ENCODE measurements at places on chromosomes 2 and 18.

- no peak for DNase-seq
Measured at GRCh38 chr18:74990563-74991081, 218.3 kb downstream of the PTGR3 start.

DNA sequence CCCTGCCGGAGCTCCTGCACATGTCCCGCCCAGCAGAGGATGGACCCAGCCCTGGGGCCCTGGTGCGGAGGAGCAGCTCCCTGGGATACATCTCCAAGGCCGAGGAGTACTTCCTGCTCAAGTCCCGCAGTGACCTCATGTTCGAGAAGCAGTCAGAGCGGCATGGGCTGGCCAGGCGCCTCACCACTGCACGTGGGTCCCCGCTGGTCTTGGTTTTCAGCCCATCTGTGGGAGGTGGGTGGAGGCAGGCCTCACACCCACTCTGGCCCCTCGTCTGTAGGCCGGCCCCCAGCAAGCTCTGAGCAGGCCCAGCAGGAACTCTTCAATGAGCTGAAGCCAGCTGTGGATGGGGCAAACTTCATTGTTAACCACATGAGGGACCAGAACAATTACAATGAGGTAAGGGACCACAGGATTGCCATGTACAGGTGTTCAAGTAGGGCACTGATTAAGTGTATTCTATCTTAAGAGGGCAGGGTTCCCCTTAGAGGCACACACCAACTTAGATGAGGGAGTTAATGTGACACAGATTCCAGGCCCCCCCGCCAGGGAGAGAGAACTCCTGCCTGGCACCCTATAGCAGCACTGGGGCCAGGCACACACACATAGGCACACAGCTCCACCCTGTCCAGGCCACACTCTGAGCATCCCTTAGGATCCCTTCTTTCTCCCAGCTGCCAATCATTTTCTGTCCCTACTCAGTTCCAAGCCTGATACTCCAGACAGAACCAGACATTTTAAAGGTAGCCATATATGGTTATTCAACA is 5.4 kb upstream of the CHRNG start:
- DNase-seq: no peak

GRCh38 chr2:76295762-76296161 is 585.0 kb upstream of the GCFC2 start:
- no peak for DNase-seq

GRCh38 chr2:109257653-109258052 is 128.6 kb downstream of the SH3RF3 start:
- DNase-seq: no peak

DNA sequence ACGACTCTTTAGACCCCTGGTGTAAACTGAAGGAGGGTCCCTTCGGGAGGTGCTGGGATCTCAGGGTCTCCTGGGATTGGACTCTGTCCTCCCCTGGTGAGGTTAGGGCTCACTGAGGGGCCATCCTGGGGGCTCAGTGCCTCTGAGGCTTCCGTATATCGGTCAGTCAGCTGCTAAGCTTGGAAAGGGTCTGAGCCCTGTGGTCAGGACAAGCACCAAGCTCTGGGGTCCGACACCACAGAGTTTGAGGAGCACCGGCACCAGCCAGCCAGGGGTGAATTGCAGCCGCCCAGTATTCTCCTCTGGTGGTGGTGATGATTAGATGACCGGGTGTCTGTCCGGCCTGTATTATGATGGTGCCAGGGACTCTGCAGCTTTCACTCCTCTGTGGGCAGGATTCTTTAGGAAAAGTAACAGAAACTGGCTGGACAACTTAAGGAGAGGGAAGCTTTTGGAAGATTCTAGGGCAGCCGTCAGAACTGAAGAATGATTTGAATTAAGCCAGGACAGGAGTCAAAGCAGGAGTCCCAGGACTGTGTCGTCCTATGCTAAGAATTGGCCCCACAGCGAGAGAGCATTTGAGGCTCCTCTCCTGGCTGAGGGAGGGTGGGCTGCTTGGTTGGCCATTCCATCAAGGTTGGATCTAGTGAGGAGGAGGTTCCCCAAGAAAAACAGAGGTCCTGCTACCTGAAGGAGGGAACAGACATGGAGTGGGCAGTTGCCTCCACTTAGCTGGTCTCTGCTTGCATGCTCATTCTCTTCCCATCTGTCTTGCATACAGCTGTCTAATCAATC is 158.6 kb upstream of the HS6ST1 start:
- DNase-seq: no peak

- peak; percentile 94 for DNase-seq
Measured at GRCh38 chr2:217162533-217162932, 302.7 kb upstream of the TNP1 start.

GRCh38 chr18:10688766-10689165 is 162.9 kb downstream of the NAPG start:
- no peak for DNase-seq

GRCh38 chr18:5144629-5145028 is 52.4 kb downstream of the AKAIN1 start:
- no peak for DNase-seq

DNA sequence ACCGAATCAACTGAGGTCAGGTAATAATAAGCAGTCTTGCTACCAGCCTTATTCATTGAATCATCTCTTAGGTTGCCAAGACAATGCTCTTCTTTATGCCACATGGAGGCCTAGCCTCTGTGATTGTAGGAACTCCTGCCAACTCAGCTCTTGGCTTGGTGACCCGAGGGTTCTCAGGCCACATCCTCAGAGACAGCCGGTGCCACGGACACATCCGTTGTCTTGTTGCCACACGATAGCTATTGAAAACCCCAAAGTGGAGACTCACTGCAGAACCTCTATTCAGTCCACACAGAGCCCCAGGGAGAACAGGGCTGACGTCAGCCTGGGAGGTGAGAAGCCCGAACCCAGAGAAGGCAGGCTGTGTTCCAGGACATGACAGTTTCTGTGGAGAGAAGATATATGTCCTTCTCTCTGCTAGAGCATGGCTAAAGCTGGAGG is 53.5 kb upstream of the TGFA start:
- DNase-seq: peak; percentile 20

DNA sequence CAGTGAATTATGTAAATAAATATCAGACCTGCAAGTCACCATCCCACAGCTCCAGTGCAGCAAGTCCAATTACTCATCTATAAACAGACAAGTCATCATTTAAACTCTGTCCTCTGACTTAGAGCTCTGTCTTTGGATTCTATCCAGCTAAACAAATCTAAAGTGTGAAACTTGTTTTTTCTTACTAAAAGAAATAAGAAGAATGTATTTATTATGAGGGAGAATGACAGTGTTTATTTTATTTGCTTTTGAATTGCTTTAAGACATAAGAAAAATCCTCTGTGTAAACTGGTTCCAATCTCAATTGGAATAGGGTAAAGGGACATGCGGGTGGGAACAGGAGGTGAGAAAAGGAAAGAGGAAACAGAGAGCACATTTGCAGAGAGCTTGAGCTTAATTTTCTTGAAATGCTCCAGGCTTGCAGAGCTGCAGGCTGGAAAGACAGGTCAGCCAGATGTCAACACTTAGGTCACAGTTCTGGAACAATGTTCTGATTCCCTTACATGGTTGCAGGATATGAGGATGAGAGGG is 355.8 kb downstream of the MEIS1 start:
- DNase-seq: peak; percentile 75

GRCh38 chr2:72139874-72140620 is 7.6 kb downstream of the CYP26B1 start:
- no peak for DNase-seq

- peak; percentile 59 for DNase-seq
Measured at GRCh38 chr2:13669607-13670006, 952.9 kb downstream of the TRIB2 start.

GRCh38 chr2:40448476-40449079 is 3.3 kb downstream of the SLC8A1 start:
- DNase-seq: peak; percentile 71

DNA sequence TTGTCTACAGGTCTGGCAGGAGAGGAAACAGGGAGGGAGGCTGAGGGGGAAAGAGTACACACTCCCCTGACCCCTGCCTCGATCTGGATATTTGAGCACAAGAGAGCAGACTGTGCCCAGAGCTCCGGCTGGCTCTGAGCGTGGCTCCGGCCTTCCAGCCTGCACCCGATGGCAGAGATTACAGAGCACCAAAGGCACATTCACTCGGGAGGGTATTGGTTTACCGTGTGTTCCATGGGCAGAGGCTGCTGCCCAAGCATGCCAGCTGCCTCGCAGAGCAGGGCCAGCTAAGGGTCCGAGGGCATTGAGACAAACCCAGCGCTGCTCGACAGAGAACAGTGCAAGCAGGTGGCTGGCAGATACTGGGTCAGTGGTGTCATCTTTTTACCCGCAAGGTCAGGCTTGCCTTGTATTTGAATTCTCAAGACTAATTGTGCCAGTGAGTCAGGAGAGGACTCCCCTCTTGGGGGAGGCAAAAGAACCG is 132.2 kb downstream of the TNS1 start:
- DNase-seq: no peak

GRCh38 chr2:196217116-196217515 is 45.7 kb upstream of the STK17B start:
- DNase-seq: no peak

DNA sequence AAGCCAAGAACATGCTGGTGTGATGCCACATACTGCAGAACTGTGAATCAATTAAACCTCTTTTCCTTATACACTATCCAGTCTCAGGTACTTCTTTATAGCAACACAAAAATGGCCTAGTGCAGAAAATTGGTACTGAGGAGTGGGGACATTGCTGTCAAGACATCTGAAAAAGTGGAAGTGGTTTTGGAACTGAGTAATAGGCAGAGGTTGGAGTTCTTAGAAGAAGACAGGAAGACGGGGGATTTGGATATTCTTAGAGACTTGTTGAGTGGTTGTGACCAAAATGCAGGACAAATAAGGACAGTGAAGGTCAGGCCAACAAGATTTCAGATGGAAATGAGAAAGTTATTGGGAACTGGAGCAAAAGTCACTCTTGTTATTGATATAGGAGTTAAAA is 31.3 kb upstream of the CDH2 start:
- DNase-seq: no peak

- DNase-seq: no peak
Measured at GRCh38 chr18:9081940-9082339, 20.6 kb upstream of the NDUFV2 start.

- DNase-seq: no peak
Measured at GRCh38 chr2:168775837-168776236, 26.6 kb upstream of the NOSTRIN start.

- DNase-seq: no peak
Measured at GRCh38 chr2:118348380-118349034, 260.2 kb downstream of the INSIG2 start.

GRCh38 chr2:184031402-184032147 is 566.8 kb upstream of the ZNF804A start:
- DNase-seq: no peak

DNA sequence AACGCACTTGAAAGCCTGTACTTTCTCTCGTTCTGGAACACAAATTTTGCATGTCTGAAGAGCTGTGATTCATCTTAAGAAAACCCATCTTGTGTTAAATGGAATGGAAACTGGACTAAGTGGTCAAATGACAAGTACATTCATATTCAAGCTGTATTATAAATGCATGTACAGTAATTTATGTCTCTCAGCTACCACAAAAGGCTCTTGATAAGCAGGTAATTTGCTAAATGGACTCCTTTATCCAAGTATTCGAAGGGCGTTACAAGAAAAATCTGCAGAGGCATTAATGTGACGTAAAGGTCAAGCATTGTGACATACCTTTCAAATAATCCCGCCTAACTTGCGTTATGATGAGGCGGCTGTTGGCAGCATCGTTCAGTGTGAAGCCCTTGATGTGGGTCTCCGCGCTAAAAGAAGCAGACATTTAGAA is 66.6 kb downstream of the ABCG8 start:
- no peak for DNase-seq

GRCh38 chr2:96463119-96463518 is 42.0 kb downstream of the NEURL3 start:
- no peak for DNase-seq

- DNase-seq: peak; percentile 22
Measured at GRCh38 chr2:230891064-230891463, 26.3 kb downstream of the ITM2C start.

Data from ELR (cell line).